Activated naive CD4-positive, alpha-beta T cell (primary cell): ENCODE measurements at places on chromosomes 2 and 18.

DNA sequence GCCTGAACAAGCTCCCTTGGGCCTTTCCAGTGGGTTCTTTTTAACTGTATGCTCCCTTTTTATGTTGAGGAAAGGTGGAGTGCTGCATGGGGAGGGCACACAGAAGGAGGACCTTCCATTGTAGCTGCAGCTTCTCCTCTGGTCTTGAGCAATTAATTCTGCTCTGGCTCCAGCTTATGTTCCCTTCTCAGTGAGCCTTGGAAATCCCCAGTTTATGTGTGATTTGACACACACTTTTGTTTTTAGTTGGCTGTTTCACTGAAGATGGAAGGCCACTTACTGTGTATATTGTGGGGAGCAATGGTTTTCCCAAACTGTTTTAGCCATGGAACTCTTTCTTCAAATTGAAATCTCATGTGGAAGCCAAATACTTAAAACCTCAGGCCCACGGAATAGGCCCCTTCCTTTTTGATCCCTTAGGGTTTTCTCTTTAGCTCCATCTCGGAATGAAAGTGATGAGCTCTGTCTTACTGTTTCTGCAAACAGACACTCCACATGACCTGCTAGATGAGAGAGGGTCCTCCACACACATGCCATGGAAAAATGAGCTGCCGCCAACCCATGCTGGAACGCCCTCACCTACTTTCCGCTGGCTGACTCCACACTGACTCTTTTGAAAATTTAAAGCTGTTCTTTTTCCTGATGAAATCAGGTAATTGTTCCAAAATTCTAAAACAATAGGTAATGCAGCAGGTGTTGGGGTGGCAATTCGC lies 280.9 kb upstream of the SIX2 start:
- no peak for DNase-seq

DNA sequence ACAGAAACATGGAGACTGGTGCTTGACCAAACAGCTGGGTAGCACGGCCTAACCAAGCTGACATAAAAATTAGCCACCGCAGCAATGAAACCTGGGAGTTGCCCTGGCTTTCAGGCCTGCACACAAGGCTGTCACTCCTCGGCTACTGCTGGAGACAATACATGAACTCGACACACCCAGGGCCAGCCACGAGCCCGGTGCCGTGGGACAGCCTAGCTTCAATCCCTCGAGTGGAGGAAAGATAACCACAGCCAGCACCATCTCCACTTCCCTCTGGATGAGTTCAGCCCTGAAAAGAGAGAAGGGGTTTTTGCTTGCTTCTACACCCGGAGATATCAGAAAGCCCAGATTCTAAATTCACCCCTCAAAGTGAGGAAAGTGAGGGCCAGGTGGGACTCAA lies 78.0 kb downstream of the BCL2L11 start:
- DNase-seq, result no peak

DNA sequence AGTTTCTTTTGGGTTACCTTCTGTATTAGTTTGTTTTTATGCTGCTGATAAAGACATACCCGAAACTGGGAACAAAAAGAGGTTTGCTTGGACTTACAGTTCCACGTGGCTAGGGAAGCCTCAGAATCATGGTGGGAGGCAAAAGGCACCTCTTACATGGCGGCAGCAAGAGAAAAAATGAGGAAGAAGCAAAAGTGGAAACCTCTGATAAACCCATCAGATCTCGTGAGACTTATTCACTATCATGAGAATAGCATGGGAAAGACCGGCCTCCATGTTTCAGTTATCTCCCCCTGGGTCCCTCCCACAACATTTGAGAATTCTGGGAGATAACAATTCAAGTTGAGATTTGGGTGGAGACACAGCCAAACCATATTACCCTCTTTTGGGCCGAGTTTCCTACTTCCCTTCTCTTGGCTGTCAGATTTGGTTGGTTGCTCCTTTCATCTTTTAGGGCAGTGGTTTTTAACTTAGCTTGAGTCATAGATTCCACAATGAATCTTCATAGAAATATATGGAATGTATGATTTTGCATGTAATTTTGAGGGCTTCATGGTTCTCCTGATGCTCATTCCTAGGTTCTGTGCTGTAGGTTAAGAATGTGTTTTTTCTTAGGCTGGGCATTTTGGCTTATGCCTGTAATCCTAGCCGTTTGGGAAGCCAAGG lies 44.2 kb downstream of the CEP192 start:
- DNase-seq, result no peak

DNA sequence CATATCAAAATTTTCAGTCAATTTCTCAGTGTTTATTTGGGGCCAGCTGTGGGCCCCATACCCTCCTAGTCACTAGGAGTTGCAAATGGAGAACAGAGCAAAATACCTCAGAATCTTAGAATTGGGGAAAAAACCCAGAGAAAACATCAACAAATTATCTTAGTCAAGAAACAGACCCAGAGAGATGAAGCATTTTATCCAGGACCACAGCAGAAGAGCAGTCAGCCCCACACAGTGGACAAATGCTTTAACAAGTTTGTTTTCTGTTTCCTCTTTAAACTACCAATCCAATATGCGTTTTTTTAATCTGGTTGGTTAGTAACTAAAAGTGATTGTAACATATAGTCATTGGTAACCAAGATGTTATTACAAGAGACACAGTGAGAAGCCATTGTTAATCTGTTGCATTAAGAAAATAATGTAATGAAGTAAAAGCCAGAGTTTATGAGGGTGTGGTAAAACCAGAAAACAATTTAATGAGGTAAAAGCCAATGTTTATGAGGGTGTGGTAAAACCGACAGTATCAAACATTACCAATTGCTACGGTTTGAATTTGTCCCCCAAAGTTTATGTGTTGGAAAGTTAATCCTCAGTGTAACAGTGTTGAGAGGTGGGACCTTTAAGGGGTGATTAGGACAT lies 60.7 kb upstream of the COX7A2L start:
- no peak for DNase-seq

DNA sequence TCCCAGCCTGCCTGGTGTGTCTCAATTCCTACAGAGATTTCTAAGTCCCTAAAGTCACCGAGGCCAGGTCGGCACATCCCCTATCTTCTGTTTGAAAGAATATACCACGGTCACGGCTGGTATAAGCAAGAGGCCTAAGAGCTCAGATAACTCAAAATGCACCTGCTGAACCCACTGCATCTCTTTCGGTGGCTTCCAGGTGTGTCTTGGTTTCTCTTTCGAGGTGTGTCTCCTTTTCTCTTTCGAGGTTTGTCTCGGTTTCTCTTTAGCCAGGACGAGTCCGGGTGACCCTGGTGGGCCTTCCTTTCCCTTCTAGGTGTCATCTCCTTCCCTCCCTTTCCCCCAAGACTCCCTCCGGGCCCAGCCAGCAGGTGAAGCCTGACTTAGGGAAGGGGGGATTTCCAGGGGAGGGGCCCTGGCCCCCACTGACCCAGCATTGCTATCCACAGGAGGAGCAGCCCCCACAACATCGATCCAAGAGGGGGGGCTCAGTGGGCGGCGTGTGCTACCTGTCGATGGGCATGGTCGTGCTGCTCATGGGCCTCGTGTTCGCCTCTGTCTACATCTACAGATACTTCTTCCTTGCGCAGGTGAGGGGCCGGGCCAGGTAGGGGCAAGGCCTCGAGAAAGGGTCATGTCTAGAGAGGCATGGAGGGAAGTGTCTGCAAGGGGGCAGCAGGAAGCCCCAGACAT lies 8.4 kb downstream of the ITM2C start:
- no peak for DNase-seq

DNA sequence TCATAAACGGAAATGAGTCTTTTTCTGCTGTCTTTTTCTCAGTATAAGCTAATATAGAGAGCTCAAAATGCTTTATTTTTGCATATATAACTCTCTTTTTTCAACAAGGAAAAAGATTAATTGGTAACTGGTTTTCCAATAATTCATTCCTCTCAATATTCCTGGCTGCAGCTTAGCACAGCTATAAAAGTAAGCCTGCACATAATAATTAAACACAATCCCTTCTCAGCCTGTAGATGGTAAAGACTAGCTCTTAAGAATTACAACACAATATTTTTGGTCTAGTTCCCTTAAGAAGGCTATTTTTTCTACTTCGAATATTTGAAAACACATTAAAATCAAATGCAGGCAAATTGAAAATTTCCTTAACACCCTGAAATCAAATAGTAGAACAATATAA lies 258.0 kb downstream of the DOK6 start:
- no peak for DNase-seq

DNA sequence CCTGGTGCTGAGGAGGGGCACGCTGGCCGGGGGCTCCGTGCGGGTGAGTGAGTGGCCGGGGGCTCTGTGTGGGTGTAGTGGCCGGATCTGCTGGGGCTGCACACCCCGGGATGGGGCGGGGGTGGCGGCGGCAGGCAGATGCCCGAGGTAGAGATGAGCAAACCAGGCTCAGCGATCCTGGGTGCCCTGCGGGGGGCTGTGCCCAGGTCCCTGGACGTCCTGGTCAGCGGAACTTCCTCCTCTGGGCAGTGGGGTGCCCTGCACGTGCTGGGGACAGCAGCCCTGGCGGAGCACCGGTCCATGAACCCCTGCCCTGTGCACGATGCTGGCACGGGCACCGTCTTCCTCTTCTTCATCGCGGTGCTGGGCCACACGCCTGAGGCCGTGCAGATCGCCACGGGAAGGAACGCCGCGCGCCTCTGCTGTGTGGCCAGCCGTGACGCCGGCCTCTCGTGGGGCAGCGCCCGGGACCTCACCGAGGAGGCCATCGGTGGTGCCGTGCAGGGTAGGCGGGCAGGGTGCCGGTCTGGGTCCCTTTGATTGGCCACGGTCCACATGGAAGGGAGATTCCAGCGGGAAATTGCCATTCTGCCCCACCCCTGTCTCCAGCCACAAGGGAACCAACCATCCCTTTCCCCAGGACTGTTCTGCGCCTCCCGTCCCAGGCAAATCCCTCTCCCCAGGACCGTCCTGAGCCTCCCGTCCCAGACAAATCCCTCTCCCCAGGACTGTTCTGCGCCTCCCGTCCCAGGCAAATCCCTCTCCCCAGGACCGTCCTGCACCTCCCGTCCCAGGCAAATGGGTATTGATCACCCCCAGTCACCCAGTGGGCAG lies 5.9 kb downstream of the NEU4 start:
- DNase-seq, result no peak

DNA sequence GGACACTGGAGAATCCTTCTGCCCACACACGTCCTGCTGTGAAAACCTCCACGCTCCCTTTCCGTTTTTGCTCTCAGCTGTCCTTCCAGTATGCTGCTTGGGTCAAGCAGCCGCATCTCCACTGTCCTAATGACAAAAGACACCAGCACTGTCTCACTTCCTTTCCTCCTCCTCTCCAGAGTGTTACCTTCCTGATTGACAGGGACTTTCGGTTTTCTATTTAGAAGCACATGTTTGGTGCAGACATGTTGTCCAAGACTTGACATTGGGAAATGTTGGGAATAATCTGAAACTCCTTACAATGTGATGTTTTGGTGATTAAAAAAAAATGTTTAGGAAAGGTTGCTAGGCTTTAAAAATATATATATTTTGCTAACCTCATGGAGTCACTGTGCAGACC lies 226.6 kb downstream of the FAM210A start:
- no peak for DNase-seq

DNA sequence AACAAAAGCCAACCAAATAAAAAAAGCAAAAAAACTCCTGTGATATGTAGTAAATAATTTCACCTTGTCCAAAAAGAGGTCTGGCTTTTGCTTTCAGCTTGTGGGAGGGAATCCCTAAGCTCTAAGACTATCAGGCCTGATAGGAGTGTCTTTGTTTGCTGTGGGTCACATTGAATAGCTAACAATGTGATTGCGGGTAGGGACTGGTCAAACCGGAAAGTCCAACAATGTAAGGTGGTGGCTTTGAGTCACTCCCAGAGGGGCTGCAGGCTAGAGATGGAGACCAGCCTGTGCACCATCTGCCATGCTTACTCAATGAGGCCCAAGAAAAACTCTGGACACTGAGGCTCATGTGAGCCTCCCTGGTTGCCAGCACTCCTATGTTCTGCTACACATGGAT lies 192.9 kb downstream of the TFCP2L1 start:
- DNase-seq, result no peak

- no peak for DNase-seq
Measured at GRCh38 chr18:43914018-43914417, 636.7 kb upstream of the SYT4 start.
